ENCODE measurements at places on chromosomes 4 and X. TPM values are rescaled to one million over a fixed set of nuclear protein-coding genes. Genes with fewer than 3 reads are reported as not detected.

The SHROOM4 gene
- 3.1 TPM for total RNA-seq

The CRLF2 gene
- not detected for total RNA-seq

The CT45A10 gene
- not detected for total RNA-seq

The MAOA gene
- 105 TPM for total RNA-seq

The SULT1E1 gene
- total RNA-seq, result 47.0 TPM

The SPACA5 gene
- total RNA-seq, result not detected

The ARHGEF38 gene
- total RNA-seq, result not detected

The ARMCX4 gene
- 0.70 TPM for total RNA-seq

The TFE3 gene
- total RNA-seq, result 59.0 TPM

The BEX2 gene
- 1.5 TPM for total RNA-seq

The MGARP gene
- 16.0 TPM for total RNA-seq

The IBSP gene
- total RNA-seq, result not detected

The FATE1 gene
- not detected for total RNA-seq

The SATL1 gene
- not detected for total RNA-seq

The RNF212 gene
- 4.6 TPM for total RNA-seq

The TMEM31 gene
- total RNA-seq, result not detected

The SPON2 gene
- 577 TPM for total RNA-seq

The MSX1 gene
- 5.7 TPM for total RNA-seq

The CT83 gene
- not detected for total RNA-seq

The EFHC2 gene
- total RNA-seq, result 0.12 TPM

The PLCXD1 gene
- 12.7 TPM for total RNA-seq

The ZBTB33 gene
- total RNA-seq, result 6.8 TPM

The CSN1S1 gene
- total RNA-seq, result not detected

The APBB2 gene
- 90.8 TPM for total RNA-seq

The CTAG1B gene
- total RNA-seq, result not detected

The SASH3 gene
- not detected for total RNA-seq

The HTR2C gene
- total RNA-seq, result not detected

The DRD5 gene
- not detected for total RNA-seq

The P2RY8 gene
- not detected for total RNA-seq

The ADH1A gene
- not detected for total RNA-seq

The ANXA10 gene
- 0.85 TPM for total RNA-seq

The ASMT gene
- not detected for total RNA-seq

The GAGE1 gene
- total RNA-seq, result not detected

The TRIM2 gene
- total RNA-seq, result 26.1 TPM

The HERC6 gene
- 1.2 TPM for total RNA-seq

The RAB40A gene
- 0.58 TPM for total RNA-seq

The BRS3 gene
- not detected for total RNA-seq

The SPP1 gene
- total RNA-seq, result 7.8 TPM

The GPC4 gene
- total RNA-seq, result 3.5 TPM

The AMTN gene
- not detected for total RNA-seq

The GATA1 gene
- not detected for total RNA-seq

The SLC10A7 gene
- total RNA-seq, result 10.6 TPM

The EPGN gene
- 0.70 TPM for total RNA-seq

The TEX13C gene
- not detected for total RNA-seq

The LRCH2 gene
- 3.0 TPM for total RNA-seq

The SLC34A2 gene
- 1.8 TPM for total RNA-seq

The MAP7D2 gene
- total RNA-seq, result 0.09 TPM

The FMR1NB gene
- total RNA-seq, result not detected

The CENPI gene
- 2.2 TPM for total RNA-seq

The COX7B2 gene
- not detected for total RNA-seq

The RXFP1 gene
- 0.12 TPM for total RNA-seq

The LUZP4 gene
- total RNA-seq, result not detected

The ZDHHC15 gene
- total RNA-seq, result not detected

The F8A3 gene
- 3.6 TPM for total RNA-seq

The CAPN6 gene
- total RNA-seq, result not detected

All from pericardium fibroblast (primary cell).